ENCODE measurements at places on chromosomes 5 and 9. TPM values are rescaled to one million over a fixed set of nuclear protein-coding genes. Genes with fewer than 3 reads are reported as not detected.
A peak's percentile ranks its signal among the peaks of the same experiment; 100 is the strongest.

- H3K36me3 ChIP-seq = no peaks in the 10 kb centered on the region
- no peak overlapping the region for H3K27ac ChIP-seq
- no peak for DNase-seq
- H3K27me3 ChIP-seq = no peaks in the 10 kb centered on the region
- no peak overlapping the region for H3K4me3 ChIP-seq
- no peaks in the 10 kb centered on the region for H3K4me1 ChIP-seq
Measured at GRCh38 chr5:137122075-137122474, 377.1 kb downstream of the SPOCK1 start.

PDE8B gene
- 1.1 TPM for total RNA-seq

- peaks cover 2% of the 10 kb centered on the region for H3K36me3 ChIP-seq
- no peak for DNase-seq
- peaks cover 14% of the 10 kb centered on the region for H3K4me1 ChIP-seq
- H3K4me3 ChIP-seq = no peak overlapping the region
Measured at GRCh38 chr5:39720136-39720535, 295.4 kb upstream of the DAB2 start.

GEMIN5 gene
- 19.2 TPM for total RNA-seq

PCDH1 gene
- 10.9 TPM for total RNA-seq

DNA sequence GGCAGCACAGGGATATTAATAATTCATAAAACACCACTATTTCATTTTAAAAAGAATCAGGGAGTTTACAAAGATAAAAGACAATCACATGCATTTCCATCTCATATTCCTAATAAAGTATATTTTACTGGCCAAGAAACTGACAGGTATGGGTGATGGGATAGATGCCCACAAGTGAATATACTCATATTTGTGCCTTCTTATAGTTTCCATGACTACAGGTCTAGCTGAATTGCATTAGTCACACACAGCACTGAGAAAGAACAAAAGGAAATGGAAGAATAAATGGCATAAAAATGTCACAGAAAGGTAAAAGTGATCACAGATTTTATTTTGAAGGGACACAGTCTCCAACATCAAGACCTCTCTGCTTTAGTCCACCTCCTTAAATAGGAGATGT is 193.5 kb downstream of the PLK2 start:
- no peak for DNase-seq
- H3K4me3 ChIP-seq = no peak overlapping the region
- no peak overlapping the region for H3K27ac ChIP-seq
- no peaks in the 10 kb centered on the region for H3K36me3 ChIP-seq
- H3K4me1 ChIP-seq = peaks cover 6% of the 10 kb centered on the region

ENHO gene
- total RNA-seq = 1.6 TPM

DNA sequence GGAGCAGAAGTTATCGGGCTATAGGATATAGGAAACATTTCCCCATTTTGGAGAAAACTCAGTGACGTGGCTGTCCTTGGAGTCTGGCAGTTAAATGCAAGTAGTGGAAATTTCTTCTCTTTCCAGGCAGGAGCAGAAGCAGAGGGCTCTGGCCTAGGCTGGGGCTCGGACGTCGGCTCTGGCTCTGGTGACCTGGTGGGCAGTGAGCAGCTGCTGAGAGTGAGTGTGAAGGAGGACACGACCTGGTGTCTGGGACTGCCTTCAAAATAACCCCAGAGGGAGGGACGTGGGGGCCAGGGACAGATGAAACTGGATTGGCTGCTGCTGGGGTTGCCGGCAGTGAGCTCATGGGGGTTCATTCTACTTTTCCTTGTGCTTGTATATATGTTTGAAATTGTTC is 79.5 kb downstream of the COL15A1 start:
- H3K27me3 ChIP-seq = no peaks in the 10 kb centered on the region
- no peak overlapping the region for H3K27ac ChIP-seq
- no peak for DNase-seq
- H3K36me3 ChIP-seq = no peaks in the 10 kb centered on the region
- H3K4me3 ChIP-seq = no peak overlapping the region

CFAP157 gene
- not detected for total RNA-seq

GRCh38 chr9:129485145-129485774 is 135.6 kb downstream of the C9orf50 start:
- DNase-seq = no peak
- peak overlapping the region; percentile 99 for H3K27ac ChIP-seq
- H3K4me1 ChIP-seq = peaks cover 90% of the 10 kb centered on the region
- H3K27me3 ChIP-seq = no peaks in the 10 kb centered on the region
- no peak overlapping the region for H3K4me3 ChIP-seq

SELENOP gene
- total RNA-seq = 0.20 TPM

SPRY4 gene
- 8.3 TPM for total RNA-seq

DNA sequence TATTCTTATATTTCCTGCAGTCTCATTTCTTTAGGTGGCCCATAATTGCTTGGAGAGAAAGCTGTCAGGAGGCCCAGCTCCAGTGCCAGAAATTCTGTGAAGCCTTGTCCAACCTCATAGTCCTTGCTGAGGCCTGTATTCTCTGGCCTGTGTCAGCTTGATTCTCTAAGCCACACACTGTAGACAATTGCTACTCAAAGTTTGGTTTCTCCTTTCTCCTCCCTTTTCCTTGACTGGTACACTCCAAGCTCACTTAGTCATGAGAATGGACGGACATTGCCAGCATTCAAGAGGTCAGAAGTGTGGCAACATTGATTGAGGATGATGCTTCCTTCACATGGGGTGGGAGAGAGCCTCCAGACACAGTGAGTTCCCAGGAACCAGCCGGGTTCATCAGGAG is 71.3 kb upstream of the CXCL14 start:
- H3K27me3 ChIP-seq = peaks cover 14% of the 10 kb centered on the region
- H3K27ac ChIP-seq = no peak overlapping the region
- no peaks in the 10 kb centered on the region for H3K36me3 ChIP-seq
- H3K4me1 ChIP-seq = no peaks in the 10 kb centered on the region

MLANA gene
- total RNA-seq = not detected

GNA14 gene
- total RNA-seq = not detected

PAEP gene
- total RNA-seq = not detected

- H3K36me3 ChIP-seq = peaks cover 7% of the 10 kb centered on the region
- peak overlapping the region; percentile 70 for H3K4me3 ChIP-seq
- no peak overlapping the region for H3K27ac ChIP-seq
- peak; percentile 90 for DNase-seq
- H3K4me1 ChIP-seq = peaks cover 9% of the 10 kb centered on the region
Measured at GRCh38 chr9:136944212-136944518, 373 bp downstream of the FBXW5 start.

DNA sequence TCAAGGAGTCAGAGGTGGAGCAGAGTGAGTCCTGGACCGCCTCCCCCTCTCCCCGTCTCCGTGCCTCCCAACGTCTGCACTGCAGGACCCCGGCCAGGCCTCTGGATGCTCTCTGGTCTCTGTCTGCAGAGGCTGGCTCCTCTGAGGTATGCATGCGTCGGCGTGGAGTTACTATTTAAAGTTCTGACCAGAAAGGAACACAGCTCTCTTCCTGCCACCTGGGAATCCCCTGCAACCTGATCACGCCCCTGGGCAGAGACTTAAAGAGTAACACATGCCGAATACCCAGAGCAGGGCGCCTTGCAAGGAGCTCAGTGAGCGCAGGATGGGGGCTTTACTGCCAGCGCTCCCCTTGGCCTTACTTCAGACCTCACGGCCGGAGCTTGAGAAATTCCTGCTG is 16.0 kb downstream of the ANXA6 start:
- no peak overlapping the region for H3K4me3 ChIP-seq
- no peak for DNase-seq
- no peaks in the 10 kb centered on the region for H3K27me3 ChIP-seq
- peaks cover 41% of the 10 kb centered on the region for H3K36me3 ChIP-seq
- H3K4me1 ChIP-seq = peaks cover 39% of the 10 kb centered on the region

- H3K27ac ChIP-seq = peak overlapping the region; percentile 97
- DNase-seq = no peak
- peak overlapping the region; percentile 94 for H3K4me3 ChIP-seq
- H3K4me1 ChIP-seq = peaks cover 54% of the 10 kb centered on the region
- no peaks in the 10 kb centered on the region for H3K27me3 ChIP-seq
Measured at GRCh38 chr5:181241393-181241975, 2.2 kb downstream of the RACK1 start.

- H3K27me3 ChIP-seq = no peaks in the 10 kb centered on the region
- peak overlapping the region; percentile 98 for H3K27ac ChIP-seq
- H3K36me3 ChIP-seq = peaks cover 2% of the 10 kb centered on the region
- no peak for DNase-seq
Measured at GRCh38 chr5:83077662-83078261, 415 bp downstream of the XRCC4 start.

- no peak overlapping the region for H3K27ac ChIP-seq
- peaks cover 29% of the 10 kb centered on the region for H3K4me1 ChIP-seq
- H3K36me3 ChIP-seq = peaks cover 16% of the 10 kb centered on the region
- no peak overlapping the region for H3K4me3 ChIP-seq
Measured at GRCh38 chr9:71729816-71730526, 38.3 kb downstream of the CEMIP2 start.

EPB41L4B gene
- 4.1 TPM for total RNA-seq

GRCh38 chr5:134110382-134110781 is 4.1 kb upstream of the TCF7 start:
- no peak for DNase-seq
- H3K36me3 ChIP-seq = no peaks in the 10 kb centered on the region
- no peak overlapping the region for H3K27ac ChIP-seq
- no peak overlapping the region for H3K4me3 ChIP-seq
- H3K27me3 ChIP-seq = peaks cover 4% of the 10 kb centered on the region
- peaks cover 7% of the 10 kb centered on the region for H3K4me1 ChIP-seq

FASTKD3 gene
- total RNA-seq = 10.2 TPM

BTF3 gene
- 384 TPM for total RNA-seq

DNA sequence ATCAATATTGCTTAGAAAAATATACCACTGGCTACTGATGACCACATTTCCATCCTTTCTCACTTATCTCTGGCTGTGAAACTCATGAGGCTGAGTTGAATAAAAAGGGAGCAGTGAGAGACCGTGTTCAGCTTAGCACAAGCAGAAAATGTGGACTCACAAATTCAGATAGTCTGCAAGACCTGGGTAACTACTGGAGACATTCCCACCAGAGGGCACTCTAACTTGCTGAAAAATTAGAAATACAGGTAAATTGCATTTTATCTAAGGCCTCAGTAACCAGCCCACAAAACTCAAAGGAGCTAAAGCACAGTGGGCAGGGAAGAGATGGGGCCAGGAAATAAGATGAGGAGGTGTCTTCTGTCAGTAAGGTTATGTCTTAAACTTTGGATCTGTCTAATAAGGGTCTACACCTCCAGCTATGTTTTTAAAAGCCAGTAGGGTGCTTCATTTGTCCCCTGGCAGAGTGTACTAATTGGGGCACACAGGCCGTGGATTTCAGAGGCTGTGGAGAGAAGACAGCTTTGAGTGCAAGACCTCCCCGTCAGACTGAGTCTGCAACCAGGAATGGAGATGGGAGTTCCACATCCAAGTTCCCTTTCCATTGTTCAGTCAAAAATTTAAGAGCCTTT is 8.7 kb upstream of the NDUFB6 start:
- H3K4me1 ChIP-seq = peaks cover 6% of the 10 kb centered on the region
- DNase-seq = no peak
- H3K27me3 ChIP-seq = peaks cover 24% of the 10 kb centered on the region
- H3K4me3 ChIP-seq = no peak overlapping the region

ALDH7A1 gene
- 71.3 TPM for total RNA-seq

DNA sequence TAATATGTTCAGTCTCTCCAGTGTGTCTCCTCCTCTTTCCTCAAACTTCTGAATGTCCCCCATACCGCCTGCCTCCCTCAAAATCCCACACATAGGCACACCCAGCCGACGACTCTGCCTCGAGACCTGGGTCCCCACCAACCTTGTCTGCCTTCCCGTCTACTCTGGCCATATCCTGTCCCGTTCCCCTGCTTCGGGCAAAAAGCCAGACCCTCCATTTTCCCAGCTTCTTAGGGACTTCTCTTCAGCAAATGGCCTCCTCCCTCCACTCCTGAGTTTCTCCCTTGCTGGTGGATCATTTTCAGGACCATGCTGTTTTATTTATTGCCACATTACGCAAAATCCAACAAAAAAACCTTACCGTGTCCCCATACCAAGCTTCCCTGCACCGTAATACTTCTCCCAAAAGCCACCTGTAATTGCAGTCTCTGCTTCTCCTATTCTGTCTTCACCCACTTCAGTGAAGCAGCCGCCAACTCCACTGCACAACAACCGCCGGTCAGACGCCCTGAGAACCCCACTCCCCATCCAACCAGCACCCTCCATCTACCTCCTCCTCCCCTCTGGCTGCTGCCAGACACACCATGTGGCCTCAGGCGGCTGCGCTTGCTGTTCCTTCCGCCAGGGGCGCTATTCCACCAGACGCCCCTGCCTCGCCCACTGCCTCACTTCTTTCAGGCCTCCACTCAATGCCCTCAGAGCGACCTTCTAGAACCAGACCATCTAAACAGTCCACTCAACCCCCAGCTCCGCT is 117.0 kb downstream of the TRPM6 start:
- no peaks in the 10 kb centered on the region for H3K4me1 ChIP-seq
- H3K27ac ChIP-seq = no peak overlapping the region
- H3K27me3 ChIP-seq = peaks cover 16% of the 10 kb centered on the region
- no peak overlapping the region for H3K4me3 ChIP-seq

GRCh38 chr5:39714036-39714698 is 289.4 kb upstream of the DAB2 start:
- no peak for DNase-seq
- peaks cover 22% of the 10 kb centered on the region for H3K4me1 ChIP-seq
- peaks cover 2% of the 10 kb centered on the region for H3K36me3 ChIP-seq
- H3K27ac ChIP-seq = peak overlapping the region; percentile 32
- H3K27me3 ChIP-seq = peaks cover 8% of the 10 kb centered on the region
- no peak overlapping the region for H3K4me3 ChIP-seq

All from chondrocyte (in vitro differentiated cells).